SK-N-DZ (cell line): ENCODE measurements at places on chromosomes 7 and 10.

DNA sequence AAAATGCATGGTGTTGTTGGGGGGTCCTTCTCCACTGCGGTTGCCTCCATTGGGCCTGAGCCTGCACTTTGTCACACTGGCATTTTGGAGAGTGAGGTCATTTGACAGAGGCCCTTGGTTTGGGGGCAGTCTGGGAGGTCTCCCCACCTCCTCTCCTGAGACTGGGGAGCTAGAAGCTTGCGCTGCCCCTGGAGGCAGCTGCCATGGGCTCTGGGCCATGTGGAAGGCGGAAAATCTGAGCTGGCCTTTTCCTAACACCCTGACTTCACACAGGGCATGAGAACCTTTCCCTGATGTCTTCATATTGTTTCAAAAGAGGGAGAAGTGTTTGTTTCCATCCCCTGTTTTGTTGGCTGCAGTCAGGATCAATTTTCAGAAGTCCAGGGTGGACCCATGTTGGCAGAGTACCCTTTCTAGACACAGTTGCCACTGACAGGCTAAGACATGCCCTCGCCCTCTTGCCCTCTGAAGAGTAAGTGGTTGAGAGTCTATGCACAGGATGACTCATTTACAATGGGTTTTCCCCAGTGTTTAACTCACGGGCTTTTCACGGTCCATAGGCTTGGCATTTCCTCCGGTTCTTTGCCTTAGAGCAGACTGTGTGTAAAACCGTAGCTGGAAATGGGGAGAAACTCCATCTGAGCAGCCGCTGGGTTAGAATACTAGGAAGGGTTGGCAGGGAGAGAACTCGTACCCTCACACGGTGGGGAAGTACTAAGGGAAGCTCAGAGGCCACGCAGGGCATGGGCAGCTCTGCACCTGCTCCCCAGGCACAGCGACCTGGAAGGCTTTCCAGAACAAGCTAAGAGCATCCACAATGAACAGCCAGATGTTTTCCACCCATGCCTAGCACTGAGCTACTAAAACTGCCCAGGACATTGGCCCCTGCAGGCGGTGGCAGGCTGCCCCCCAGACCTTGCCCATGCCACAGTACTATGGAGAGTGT lies 655.0 kb downstream of the SDK1 start:
- no peak for DNase-seq

- no peak for DNase-seq
Measured at GRCh38 chr7:29839921-29840320, 33.6 kb downstream of the WIPF3 start.

DNA sequence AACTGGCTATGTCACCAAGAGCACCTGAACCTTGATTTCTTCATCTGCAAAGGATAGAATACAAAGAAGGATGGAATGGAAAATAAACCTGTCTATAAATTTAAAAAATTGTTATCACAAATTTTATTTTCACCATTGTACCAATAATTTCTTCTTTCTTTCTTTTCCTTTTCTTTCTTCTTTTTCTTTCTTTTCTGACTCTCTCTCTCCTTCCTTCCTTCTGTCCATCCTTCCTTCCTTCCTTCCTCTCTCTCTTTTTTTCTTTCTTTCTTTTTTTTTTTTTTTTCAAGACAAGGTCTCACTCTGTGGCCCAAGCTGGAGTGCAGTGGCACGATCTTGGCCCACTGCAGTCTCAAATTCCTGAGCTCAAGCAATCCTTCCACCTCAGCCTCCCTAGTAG lies 36.6 kb upstream of the SORBS1 start:
- no peak for DNase-seq

DNA sequence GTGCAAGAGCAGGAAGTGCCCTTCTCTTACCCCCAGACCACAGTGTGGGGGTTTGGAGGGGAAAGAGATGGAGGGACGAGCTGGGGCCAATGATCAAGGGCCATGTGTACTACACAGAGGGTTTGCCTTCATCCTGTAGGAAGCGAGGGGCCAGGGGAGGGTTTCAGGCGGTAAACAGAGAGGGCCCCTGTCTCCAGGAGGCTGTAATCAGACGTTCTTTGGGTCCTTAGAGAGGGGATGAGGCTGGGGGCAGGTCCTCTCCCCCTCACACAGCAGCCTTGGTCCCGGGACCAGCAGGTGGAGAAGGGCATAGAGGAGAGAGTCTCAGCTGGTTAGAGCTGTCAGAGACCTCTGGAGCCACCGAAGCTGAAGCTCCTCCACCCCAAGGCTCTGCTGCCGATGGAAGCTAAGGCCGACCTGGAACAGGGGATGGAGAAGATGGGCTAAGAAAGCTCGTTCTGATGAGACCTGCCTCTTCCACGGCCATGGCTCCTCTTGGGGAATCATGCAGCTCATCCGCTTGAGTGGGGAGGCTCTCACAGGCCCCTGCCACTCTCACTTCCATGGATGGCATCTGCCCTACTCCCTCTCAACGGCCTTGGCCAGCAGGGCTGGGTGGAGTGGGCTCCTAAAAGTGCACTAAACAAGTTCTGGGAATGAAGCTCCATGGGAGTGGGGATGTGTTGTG lies 3.5 kb downstream of the LOXL4 start:
- no peak for DNase-seq

- peak; percentile 42 for DNase-seq
Measured at GRCh38 chr7:80659120-80660055, 20.9 kb downstream of the CD36 start.

DNA sequence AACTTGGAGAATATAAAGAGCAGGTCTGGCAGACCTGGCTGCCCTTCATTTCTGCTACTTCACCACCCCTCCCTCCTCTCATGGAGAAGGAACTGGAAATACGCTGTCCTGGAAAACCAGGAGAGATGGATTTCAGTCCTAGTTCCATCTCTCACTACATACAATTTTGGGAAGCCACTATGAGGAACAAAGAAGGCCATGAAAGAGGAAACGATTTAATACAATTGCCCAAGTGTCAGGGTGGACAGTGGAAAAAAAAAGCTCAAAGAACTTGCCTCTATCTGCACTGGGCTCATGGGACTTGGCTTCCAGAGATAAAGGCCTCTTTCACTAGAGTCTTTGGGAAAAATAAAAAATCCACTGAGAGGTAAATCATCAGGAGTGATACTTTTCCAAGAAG lies 561.7 kb downstream of the KCNMA1 start:
- no peak for DNase-seq

- no peak for DNase-seq
Measured at GRCh38 chr7:71278257-71278656, 146.3 kb downstream of the GALNT17 start.

DNA sequence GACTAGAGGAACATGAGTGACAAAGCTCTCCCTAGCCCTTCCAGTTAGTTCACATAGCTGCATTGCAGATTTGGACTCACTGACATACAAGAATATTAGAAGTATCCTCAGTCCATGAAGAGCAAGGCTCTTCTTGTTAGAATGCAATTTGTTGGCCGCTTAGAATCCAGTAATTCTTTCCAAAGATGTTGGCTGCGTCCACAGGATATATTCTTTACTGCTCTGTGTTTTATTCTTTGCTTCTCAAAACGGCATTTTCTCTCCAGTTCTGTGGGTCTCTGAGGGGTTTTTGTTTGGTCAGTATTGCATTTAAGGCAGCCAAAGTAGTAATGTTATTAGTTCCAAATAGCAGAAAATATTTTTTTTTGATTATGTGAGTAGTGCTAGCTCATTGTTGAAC lies 588.6 kb downstream of the DNAJB9 start:
- no peak for DNase-seq

GRCh38 chr10:21995557-21995956 lies 8.0 kb downstream of the DNAJC1 start:
- no peak for DNase-seq

DNA sequence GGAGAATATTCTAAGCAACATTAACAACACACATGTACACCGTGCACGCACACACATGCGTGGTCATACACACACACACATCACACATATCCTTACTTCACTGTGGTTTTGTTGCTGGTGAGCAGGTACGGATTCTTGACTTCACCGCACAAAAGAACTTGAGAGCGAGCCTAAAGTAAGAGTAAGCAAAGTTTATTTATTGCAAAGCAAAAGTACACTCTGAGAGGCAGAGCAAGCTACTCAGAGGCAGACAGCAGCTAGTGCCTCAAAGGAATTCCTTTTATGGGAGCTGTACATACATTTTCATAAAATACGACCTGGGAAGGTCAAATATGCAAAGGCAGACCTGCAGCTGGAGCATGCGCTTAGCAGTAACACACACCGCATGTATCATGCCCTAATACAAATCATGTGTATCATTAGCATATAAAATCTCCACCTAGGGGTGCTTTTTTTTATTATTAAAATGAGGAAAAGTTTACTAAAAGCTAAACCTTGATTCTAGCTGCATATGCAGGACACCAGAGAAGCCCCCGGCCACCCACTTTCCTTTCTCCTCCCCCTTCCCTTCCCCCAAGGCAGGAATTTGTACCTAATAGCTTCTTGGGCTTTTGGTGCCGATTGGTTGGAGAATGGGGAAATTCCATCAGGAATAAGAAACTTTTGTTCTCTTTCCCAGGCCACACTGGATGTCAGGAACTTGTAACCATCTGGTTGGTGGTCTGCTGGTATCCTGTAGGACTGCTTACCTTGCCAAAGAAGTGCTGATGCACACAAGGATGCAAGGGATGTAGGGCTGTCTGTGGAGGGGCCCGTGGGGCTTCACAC lies 16.5 kb upstream of the GPR37 start:
- DNase-seq = no peak

DNA sequence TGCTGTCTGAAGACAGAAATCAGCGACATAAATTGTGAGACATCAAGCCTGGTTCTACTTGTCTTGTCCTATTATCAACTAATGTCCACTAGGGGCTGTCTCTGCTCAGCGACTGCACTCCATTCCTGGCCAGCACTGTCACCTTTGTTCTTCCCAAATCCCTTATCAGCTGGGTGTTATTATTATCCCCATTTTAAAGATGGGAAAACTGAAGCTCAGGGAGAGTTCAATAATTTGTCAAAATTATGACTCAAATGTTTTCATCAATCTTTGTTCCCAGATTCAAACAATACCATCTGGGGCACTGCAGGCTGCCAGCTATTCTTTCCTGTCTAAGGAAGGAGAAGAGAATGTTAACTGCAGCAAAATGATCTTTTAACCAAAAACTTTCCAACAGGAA lies 431.6 kb upstream of the NFE2L3 start:
- DNase-seq = peak; percentile 32

GRCh38 chr10:127322286-127322685 lies 125.9 kb upstream of the INSYN2A start:
- DNase-seq = no peak

GRCh38 chr10:71357792-71358265 lies 38.8 kb downstream of the SLC29A3 start:
- DNase-seq = no peak

- no peak for DNase-seq
Measured at GRCh38 chr10:770975-771374, 81.5 kb upstream of the DIP2C start.

DNA sequence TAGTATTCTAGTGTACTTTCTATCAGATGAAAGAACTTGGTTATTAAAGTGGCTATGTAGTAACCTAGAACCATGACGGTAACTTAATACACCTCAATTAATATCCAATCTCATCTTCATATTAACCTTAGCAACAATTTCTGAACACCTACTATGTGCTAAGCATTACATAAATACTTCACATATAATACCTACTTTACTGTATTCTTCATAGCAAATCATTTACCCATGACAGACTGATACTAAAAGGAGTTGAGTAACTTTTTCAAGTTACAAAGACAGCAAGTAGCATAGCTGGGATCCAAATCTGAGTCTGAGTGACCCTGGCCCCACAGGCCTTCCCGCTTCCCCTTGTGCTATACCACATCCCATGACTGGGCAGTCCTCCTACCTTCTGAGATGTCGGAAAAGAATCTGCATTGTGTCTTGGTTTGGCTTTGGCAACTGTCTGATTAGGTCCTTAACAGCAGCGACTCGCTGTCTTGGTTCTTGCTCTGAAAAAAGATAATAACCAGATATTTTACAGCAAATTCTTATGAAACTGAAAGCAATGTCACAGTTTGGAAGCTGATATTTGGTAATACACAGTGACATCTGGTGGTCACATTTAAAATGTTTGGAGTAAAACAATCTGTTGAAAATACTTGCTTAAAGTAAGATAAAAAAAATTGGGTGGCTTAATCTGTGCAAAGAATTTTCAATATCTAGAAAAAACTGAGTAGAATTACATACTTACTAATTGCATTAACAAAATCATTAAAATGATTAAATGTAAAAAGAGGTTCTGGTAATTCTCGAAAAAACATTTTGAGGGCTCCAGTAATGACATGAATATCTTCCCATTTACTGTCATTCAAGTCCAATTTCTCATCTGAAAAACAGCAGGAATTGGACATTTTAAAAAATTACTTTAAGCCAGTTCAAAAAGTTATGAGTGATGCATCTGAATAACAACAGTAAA lies 120.1 kb downstream of the ARHGAP12 start:
- DNase-seq = peak; percentile 45

DNA sequence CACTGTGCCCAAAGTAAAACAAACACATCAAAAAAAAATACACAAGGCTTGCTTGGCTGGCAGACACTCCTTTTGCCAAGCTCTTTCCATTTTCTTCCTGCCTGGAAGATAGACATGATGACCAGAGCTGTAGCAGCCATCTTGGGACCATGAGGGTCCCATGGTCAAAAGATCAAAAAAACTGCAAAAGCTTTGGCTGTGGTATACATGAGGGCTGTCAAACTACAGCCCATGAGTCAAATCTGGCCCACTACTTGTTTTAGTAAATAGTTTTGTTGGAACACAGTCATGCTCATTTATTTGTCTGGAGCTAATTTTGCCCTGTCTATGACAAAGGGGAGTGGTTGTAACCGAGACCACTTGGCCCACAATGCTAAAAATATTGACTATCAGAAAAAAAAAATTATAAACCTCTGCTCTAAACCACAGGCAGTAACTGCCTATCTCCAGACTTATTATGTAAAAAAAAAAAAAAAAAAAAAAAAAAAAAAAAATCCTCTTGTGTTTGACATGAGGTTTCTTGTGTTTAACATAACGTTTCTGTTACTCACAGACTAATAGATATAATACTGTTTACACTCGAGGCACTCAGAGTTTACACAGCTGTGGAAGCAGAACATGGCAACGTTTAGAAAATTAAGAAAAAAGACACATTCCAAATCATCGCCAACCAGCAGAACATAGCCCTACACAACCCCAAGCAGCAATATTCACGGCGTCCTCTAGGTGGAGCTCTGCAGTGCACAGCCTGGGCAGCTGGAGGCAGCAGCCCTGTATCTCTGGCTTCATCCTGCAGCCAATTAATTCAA lies 36.9 kb downstream of the ASB13 start:
- peak; percentile 85 for DNase-seq

DNA sequence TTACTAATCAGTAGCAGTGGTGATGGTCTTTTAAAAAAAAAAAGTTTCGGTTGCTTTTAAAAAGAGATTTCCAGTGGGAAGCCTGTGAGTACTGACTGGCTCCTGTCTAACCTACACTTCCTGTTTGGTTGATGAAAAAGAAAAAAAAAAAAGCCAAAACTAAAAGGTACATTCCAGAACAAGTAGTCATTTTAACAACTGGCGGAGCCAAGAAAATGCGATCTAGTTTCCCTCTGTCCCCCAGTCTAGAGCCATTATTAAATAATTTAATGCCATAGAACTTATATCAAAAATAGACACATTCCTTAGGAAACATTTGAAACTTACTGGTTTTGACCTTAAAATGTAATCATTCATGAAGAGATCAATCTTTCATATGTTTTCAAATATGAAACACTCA lies 254.2 kb upstream of the C7orf33 start:
- no peak for DNase-seq
